ENCODE measurements at places on chromosomes 13 and 19.

DNA sequence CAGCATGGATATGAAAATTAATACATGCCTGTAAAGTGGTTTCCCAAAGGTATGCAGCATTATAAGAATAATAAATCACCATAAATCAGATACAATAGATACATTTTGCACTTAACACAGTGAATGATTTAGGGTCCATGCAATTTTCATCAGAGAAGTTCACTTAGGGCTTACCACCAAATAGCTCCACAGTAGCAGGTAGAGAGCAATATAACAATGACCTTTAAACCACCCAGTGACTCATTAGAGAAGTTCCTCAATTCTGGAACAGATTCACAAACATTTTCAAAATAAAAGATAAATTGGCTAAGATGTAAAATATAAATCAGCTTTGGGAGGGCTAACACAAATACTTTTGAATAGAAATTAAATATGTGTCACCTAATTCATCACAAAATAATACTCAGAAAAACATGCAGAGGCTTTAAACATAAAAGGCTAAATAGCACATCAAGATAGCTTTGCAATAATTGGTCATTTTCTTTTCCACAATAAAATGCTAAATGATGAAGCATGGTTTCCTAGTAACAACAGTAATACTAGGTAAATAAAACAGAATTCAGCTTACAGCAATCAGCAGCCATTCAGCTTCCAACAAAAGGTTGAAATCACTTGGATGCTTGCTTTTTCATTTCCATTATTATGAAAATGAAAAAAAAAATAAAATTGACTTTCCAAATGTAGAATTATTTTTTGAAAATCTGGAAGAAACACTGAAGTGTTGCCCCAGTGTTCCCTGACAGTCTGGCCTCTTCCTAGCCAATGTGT lies 84.3 kb upstream of the NBEA start:
- DNase-seq, result no peak

DNA sequence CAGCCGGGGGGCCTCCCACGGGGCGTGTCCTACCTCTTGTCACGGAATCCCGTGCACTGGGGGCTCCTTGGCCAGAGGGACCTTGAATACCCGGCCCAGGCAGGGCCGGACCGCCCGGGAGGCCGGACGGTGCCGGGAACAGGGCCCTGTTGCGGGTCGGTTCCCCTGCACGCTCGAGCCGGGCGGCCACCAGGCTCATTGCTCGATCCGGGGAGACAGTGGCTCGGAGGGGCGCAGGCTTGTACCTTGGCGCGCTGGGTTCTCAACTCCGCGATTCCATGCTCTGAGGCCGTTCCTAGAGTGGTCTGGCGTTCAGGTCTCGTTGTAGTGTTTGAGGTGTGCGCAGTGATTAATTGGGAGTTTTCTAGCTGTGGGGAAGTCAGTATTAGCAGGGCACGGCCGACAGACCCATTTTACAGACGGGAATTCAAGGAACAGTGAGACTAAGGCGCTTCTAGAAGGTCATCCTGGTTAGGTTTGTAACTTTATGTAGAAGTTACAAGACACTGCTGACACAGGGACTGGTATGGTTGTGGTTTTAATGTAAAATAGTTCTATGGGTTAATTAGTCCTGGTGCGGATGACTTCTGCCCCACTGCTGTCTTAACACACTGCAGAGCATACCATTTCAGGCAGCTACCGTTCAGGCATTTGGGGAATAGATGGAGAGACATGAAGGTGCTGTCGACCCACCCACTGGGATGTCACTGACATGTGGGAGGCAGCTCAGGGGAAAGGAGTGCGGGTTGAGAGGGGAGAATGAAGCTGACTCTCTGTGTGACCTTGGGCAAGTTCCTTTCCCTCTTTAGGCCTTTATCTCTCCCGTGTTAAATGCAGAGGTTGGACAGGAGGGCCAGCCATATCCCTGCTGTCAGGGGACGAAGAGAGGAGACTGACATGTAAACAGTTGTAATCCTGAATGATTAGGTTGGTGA lies 592 bp downstream of the CLPTM1 start:
- no peak for DNase-seq

DNA sequence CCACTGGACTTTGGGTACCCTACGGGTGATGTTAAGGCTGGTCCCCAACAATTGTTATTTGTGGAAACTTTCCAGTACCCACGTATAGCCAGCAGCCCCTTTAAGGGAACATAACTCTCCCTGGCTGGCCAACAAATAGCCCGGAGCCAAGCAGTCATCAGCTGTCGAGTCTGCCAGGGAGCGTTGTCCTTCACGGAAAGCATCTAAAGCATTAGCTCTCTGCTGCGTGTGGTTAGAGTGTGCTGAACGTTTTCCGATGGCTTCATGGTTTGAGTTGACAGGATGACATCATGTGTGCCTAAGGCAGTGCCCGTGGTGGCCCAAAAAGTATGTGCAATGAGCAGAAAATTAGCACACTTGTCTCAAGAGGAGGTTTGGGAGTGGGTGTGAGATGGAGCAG lies 3.3 kb upstream of the ZNF556 start:
- no peak for DNase-seq

- DNase-seq, result no peak
These were observed 350.6 kb upstream of the ARGLU1 start for GRCh38 chr13:106918557-106918860.

DNA sequence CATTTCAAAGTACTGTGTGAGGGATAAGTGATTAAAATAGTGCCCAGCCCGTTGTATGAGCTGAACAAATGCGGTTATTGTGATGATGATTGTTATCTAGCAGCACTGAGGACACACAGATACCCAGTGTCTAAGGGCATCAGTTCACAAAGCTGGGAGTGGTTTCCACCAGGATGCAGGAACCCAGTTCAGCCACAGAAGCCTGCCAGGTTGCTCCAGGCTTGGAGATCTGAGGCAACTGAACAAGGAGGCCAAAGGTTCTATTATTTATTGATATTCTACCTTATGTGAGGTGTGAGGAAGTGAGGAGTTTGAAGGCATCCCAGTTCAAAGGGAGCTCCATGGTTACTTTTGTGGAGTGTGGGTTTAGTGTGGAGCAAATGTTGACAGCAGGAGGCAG lies 13.2 kb downstream of the DIAPH3 start:
- no peak for DNase-seq

DNA sequence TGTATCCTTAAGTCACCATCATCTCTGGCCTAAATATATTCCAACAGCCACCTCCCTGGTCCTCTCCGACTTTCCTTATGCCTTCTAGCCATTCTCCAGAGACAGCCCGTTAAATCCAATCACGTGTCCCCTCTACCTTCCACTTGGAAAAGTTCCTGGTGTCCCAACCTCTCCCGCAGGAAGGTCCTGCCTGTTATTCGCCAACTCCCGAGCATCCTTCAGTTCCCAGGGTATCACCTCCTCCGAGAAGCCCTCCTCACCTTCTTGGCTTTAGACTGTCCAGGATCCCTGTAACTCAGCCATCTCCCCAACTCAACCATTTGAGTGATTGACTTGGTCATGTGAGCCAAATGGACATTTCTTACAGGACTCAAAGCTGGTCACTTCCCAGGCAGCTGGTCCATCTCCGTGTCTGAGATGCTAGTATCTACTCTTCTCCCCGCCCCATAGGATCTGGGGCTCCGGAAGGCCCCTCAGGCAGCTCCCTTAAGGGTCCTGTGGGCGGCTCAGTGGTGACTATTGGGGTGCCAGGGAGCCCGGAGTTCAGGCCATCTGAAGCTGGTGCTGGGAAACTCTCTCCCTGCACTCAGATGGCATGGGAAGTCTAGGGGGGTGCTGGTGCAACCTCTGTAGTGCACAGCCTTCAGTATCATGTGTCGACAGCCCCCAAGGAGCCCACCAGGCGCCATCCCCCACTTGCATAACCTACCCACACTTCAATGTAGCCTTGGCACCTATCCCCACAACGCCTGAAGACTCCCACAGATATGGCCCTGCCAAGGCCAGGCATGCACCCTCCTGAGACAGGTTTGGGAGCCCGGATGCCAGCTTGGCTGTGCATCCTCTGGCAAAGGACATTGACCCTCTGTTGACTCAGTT lies 27.9 kb upstream of the NANOS3 start:
- DNase-seq, result no peak

DNA sequence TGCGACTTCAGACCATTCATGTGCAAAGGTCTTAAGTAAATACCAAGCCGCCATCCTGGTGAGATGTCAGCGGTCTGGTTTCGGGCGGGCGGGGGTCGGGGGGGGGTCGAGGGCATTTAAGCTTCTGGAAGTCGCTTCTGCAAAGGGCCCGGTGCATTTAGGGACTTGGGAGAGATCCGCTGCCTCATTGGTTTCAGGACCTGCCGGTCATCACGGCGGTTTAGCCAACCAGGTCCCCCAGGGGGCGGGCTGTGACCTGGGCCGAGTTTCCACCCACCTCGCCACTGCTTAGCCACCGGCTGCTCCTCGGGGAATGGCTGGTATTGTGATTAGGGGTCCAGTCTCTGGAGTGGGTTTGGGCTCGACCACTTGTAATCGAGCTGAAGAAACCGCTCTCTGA lies 7.8 kb downstream of the ANKLE1 start:
- peak; percentile 57 for DNase-seq

GRCh38 chr19:47284324-47284899 lies 9.7 kb downstream of the INAFM1 start:
- DNase-seq, result no peak

DNA sequence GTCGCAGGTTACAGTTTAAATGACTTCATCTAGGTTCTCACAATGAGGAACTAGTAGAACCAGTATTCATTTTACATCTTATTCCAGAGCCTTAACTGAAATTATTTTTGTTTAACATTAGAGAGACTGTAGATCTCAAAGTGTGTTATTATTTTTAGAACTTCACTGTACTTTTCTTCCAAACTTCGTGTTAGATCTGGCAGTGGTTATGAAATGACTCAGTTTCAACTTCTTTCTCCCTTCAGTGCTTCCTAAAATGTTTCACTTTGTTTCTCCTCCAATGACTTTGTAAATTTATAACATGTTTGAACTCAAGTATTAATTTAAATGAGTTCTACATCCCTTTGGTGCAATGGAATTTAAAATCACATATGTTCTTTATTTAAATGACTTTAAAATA lies 139.3 kb downstream of the PCDH9 start:
- DNase-seq, result no peak

- no peak for DNase-seq
These were observed 3.1 kb upstream of the BCL3 start for GRCh38 chr19:44745341-44745831.

- no peak for DNase-seq
These were observed 39.7 kb upstream of the RNF113B start for GRCh38 chr13:98216711-98217285.

- DNase-seq, result no peak
These were observed 225.1 kb downstream of the EFNB2 start for GRCh38 chr13:106310291-106310865.

GRCh38 chr19:46451352-46451751 lies 20.0 kb downstream of the PNMA8A start:
- DNase-seq, result no peak

All from stimulated activated CD4-positive, alpha-beta T cell treated with anti-CD3 and anti-CD28 coated beads, Interleukin-4, amount 100 ng/mL, for 48 hours (primary cell).